ENCODE measurements at places on chromosomes 16 and 17. TPM values are rescaled to one million over a fixed set of nuclear protein-coding genes. Genes with fewer than 3 reads are reported as not detected.

MMP25 gene
- 0.87 TPM for total RNA-seq

MILR1 gene
- total RNA-seq, result 1.7 TPM

SLC35G6 gene
- not detected for total RNA-seq

AGRP gene
- total RNA-seq, result not detected

BCL6B gene
- not detected for total RNA-seq

All from A549 treated with Mapracorat at 1 μM for 4 hours (cell line).